ENCODE measurements at places on chromosomes 1 and 21.
A peak's percentile ranks its signal among the peaks of the same experiment; 100 is the strongest.

DNA sequence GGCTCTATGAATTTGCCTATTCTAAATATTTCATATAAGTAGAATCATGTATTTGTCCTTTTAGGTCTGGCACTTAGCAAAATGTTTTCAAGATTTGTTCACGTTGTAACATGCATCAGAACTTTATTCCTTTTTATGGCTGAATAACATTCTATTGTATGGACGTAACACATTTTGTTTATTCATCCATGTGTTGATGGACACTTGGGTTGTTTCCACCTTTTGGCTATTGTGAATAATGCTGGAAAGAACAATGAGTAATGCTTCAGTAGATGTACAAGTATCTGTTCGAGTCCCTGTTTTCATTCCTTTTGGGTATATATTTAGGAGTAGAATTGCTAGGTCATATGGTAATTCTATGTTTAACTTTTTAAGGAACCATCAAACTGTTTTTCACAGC is 24.7 kb downstream of the SLC35A3 start:
- DNase-seq = no peak

DNA sequence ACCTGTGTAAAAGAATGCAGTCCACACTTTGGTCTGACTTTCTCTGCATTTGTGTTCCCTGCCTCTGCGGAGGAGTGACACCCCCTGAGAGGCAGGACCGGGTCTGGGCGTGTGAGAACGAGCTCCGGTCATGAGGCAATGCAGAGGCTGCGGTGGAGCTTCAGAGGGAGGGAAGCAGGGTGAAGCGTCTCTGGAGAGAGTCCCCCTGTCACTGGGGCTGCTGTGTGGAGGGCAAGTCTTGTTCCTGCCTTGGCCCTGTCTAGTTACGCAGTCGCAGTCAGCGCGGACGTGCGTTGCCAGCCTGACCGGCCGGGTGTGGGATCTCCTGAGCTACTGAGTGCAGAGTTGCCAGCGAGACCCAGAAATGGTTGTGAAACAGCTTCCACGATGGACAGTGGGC is 48.5 kb downstream of the BACE2 start:
- DNase-seq = no peak

DNA sequence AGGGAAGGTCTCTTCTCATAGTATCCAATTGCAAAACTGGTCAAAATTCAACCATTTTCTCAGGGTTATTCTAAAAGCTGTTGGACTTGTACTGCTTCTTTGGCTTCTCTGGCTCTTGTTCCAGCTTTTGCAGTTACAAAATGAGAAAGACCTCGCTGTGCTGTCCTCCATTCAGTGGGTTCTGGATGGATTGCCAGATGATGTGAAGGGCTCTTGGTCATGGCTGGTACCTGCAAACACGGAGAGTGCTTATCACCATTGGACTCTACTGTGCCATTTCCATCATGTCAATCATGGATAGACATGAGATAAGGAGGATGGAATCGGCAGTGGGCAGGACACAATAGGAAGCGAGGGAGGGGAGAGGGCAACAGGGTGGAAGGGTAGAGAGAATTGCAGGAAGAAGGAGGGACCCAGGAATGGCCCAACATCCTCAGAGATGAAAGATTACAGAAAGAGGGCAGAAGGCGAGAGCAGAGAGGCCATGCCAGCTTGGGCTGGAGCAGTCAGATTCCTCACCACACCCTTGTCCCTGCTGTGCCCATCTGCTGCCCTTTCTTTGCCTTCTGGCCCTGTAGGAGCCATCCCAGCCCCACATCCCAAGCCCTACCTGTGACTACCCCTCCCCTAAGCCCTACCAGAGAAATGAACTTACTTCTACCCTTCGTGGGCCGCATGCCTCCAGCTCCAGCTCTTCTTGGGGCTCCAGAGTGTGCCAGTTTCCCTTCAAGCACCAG is 70.3 kb downstream of the HIVEP3 start:
- no peak for DNase-seq

- no peak for DNase-seq
These were observed 9.1 kb downstream of the EXO1 start for GRCh38 chr1:241857131-241857530.

DNA sequence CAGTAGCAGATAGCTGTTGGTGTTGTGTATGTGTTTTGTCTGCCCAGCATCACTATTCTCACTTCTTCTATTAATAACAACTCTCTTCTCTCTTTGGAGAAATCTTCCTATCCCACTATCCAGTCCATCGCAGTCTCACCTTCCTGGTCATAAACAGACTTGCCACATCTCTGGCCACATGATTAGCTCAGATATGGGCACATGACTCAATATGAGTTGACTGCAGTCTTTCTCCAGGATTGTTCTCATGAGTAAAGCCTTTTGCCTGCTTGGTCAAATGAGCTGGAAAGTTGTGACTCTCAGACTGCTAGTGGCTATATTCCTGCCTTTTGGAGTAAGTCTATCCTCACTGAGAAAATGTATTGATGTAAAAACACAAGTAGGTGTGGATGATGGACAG is 32.9 kb upstream of the TADA1 start:
- DNase-seq = no peak

DNA sequence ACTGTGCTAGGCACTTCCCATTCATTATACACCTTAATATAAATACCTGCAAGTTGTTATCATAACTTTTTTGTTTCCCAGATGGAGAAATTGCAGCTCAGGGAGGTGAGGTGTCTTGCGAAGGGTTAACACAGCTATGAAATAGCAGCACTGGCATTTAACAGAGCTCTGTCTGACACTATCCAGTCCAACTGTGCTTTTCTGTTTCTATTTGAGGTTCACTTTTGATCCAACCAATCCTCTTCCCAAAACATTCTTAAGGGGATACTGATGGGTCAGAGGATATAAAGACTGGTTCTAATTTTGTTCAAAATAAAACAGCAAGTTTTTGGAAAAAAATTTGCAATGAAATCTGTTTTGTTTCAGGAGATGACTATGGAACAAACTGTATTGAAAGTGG is 46.5 kb upstream of the C8B start:
- DNase-seq = no peak

GRCh38 chr1:239662950-239663349 is 276.6 kb downstream of the CHRM3 start:
- no peak for DNase-seq

DNA sequence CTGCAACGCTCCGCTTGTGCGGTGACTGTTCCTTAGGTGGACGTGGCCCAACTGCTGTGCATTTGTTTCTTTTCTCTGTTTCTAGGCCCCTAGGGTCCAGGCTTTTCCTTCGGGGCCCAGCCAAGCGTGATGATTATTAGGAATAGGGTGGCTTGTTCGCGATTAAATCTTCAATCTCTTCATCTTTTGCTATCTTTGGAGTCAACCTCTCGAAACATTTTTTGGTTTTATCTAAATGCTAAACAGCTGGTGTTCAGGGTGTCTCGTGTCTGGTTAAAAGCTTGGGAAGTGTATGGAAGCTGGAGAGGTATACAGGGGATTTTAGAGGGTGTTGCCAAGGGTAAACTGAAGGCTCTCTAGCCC is 844 bp upstream of the PLD5 start:
- DNase-seq = no peak

- no peak for DNase-seq
These were observed 482.8 kb upstream of the NFIA start for GRCh38 chr1:60599574-60599973.

GRCh38 chr1:60564916-60565750 is 491.6 kb upstream of the C1orf87 start:
- no peak for DNase-seq

- no peak for DNase-seq
These were observed 1000.6 kb upstream of the PRMT6 start for GRCh38 chr1:106055855-106056254.

DNA sequence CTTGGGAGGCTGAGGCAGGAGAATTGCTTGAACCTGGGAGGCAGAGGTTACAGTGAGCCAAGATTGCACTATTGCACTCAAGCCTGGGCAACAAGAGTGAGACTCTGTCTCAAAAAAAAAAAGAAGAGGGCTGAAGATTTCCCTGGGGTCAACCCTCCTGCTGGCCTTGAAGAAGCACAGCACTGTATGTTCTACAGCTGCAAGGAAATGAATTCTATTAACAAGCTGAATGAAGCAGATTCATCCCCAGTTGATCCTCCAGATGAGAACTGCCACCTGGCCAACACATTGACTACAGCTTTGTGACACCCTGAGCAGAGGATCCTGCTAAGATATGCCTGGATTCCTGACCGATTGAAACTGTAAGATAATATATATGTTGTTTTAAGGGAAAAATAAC is 129.5 kb downstream of the ADSS2 start:
- no peak for DNase-seq

DNA sequence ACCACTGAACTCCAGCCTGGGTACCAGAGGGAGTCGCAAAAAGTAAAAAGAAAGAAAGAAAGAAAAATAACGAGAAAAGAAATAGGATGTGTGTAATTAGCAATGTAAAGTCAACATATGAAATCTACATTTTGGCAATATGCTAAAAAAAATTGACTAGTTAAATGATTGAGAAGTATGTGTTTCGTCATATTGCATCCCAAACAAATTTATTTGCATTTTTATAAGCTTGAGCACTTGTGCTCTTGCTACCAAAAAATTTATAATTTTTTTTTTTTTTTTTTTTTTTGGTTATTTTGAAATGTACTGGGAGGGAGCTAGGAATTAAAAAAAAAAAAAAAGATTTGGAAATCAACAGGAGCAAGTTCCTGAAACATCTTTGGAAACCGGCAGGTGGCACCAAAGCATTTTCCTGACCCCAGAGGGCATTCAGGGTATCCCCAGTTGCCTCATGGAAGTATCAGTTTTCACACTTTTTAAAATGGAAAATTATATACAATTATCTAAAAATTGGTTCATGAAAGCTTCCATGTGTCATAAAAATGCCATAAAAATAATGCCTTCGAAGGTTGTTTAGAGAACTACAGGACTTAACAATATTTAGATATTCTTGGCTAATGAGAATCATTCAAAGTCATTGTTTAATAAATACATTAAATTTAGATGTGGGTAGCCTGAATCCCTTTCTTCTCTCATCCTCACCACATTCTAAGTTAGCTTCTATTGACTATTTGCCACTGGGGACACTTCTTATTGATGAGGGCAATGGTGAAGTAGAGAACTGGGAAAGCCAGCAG is 4.8 kb upstream of the HEATR1 start:
- no peak for DNase-seq

GRCh38 chr1:177239792-177240191 is 69.0 kb downstream of the BRINP2 start:
- no peak for DNase-seq

- DNase-seq = no peak
These were observed 83.5 kb downstream of the MAN1C1 start for GRCh38 chr1:25700144-25700523.

- DNase-seq = peak; percentile 45
These were observed 1.2 kb upstream of the PTTG1IP start for GRCh38 chr21:44874497-44875315.

DNA sequence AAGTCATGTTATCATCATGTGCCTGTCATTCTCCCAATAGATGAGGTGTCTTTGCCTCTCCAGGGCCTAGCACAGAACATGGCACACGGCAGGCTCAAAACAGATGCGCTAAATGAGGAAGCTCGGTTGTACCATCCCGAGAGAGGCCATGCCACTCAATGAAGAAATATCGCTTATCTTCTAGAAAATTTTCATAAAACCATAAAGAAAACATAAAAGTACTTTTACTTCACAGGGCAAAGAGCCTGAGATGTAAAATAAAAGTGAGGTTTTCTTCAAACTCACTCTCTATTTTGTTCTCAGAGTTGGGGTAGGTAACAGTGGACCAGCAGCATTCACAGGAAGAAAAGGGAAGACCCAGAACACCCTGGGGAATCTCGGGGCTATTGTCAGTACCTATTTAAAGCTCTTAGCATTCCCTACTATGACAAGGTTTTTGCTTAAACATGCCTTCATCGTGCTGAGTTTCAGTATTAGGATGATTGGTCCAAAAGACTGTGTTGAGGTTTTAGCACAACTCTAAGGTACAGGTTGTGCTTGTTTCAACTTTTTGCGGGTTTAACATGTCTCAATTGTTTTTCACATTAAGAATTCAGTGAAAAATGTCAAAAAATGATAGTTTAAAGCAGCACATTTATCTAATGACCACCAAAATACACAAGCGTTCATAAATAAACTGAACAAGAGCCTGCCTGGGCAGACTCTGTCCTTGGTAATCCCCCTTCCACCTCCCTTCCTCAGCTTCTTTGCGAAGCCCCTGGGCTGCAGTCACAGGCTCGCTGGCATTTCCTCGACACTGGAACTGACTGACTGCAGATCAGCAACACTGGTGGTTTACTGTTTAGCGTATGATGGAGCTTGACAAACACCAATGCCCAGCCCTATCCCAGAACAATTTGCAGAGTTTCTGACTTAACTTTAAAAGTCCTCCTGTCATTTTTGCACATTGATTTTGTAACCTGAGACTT is 55.6 kb downstream of the COQ8A start:
- no peak for DNase-seq

DNA sequence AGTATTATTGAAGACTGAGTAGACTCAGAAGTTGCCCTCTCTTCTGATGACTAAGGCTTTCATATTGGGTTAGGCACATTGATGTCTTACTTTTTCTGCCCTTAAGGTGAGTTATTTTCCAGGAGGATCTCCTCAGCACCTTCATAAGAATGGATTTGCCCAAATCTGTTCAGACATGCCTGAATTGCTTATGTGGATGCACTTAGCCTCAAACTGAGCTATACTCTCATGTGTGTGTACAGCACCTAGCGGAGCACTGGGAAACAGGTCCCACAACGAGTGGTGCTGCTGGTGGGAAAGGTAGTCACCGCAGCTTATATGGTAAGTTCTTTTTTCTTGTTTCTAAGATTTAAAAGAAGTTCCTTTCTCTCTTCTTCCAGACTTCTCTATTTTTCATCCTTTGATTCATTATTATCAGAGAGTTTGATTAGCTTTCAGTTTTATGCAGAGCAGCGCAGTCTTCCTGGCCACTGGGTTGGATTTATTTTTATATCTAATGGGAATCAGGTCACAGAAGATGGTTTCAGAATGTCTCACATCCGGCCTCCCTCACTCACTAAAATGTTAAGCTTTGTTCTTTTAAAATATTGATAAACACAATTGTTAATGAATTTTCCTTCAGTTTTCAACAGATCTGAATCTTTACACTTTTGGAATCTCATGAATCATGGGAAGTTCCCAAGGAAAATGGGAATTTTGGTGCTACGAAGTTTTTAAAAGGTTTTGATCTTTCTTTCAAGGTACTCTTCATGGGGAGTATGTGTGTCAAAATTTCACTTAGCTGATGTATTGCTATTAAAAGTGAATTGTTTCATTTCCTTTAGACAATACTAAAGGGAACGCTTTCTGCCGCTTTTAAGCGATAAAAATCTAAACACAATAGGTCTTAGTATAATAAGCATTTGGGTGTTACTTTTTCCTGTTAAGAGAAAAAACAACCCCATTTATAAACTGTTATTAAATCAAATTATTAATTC is 58.5 kb downstream of the EXTL2 start:
- no peak for DNase-seq
